Left forelimb (tissue), 1 donor: ENCODE measurements at places on chromosomes 5 and 9.

DNA sequence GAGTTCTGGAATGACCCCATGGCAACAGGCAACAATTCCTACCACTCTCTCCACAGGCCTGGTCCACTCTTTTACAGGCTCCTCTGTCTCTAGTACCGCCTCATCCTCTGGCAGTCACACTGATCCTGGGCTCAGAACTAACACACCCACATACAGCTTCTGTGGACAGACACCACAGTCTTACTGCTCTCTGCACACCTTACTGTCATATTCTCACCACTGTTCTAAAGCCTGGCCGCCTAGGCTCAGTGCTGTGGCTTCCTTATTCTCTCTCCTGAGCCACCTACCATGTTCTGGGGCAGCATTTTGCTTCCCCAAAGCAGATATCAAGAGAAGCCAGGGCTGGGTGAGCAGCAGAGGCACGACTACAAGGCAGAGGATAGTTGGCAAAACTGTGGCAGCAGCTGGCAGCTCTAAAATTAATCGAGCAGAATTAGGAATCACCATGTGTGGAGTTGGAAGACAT, 14.8 kb downstream of the REEP5 start:
- DNase-seq: no peak

DNA sequence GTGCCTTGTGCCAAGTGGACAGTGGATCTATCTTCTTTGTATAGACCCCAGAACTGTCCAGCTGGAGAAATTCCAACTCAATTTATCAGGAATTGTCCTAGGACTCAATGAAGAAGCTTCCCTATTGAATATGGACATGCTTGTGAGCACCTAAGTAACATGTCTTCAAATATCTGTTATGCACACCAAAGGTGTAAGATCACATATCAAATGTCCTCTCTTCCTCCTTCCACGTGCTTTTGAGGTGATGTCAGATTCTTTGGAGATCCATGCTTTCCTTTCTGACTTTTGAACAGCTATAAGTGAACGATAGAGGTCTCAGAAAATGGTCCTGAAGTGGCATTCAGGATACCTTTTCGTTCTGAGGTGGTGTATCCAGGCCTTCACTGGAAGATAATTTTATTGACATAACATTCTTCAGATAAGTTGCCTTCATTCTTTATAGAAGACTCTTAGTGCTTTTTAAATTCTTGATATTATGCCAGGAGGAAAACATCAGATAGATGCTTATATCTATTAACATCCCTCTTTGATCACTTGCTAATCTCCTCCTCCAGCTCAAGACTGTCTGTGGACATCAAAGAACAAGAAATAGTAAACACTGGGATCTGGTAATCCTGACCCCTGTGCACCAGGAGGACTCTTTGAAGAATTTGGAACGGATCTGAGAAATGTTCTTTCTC, 246.4 kb downstream of the SMARCA2 start:
- no peak for DNase-seq

GRCh38 chr5:108700930-108701329, 46.8 kb upstream of the FER start:
- no peak for DNase-seq

- no peak for DNase-seq
Measured at GRCh38 chr5:21199087-21199486, 1211.1 kb upstream of the CDH18 start.

GRCh38 chr9:21902136-21902535, 92.1 kb downstream of the CDKN2A start:
- DNase-seq: no peak

- DNase-seq: no peak
Measured at GRCh38 chr5:168342985-168343384, 51.5 kb downstream of the WWC1 start.

GRCh38 chr9:36566813-36567221, 5.9 kb upstream of the MELK start:
- peak; percentile 67 for DNase-seq

GRCh38 chr5:18037718-18038117, 403.5 kb downstream of the TAF11L14 start:
- no peak for DNase-seq

GRCh38 chr5:31707329-31707728, 68.4 kb downstream of the PDZD2 start:
- no peak for DNase-seq

DNA sequence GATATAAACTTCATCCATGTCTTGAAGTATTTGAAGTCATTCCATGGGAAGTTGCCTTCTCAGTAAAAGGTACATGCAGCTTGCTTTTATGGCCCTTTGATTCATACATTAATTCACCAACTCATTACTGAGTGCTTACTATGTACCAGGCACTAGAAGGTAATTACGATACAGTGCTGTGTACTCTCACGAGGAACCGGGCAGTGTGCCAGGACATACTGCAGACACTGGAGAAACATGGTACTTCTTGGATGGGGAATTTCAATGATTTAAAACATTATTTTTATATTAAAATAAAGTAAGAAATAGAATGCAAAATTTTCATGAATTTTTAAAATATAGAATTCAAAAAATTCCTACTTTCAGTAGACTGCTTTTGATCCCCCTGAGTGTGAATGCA, 71.4 kb upstream of the WDR41 start:
- no peak for DNase-seq

DNA sequence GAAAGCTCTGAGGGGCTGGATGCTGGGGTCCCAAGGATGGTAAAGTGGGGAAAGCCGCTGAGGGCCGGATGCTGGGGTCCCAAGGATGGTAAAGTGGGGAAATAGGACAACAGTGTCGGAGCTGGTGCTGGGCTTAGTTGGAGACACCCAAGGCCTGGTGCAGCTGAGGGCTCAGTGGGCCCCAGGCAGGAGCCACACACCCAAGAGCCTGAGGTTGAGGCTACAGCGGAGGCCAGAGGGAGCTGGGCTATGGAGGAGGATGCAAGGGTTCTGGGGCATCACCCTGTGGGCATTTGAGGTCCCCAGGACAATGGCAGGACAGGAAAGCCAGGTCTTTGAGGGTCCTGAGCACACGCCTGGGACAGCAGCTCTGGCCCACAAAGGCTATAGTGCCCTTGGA, 19.1 kb upstream of the SLC9A3 start:
- no peak for DNase-seq
